ENCODE measurements at places on chromosomes 13 and 19.

GRCh38 chr19:646779-647565 is 7.3 kb downstream of the FGF22 start:
- no peak for DNase-seq

GRCh38 chr19:58154287-58154678 is 3.7 kb upstream of the ZNF329 start:
- DNase-seq = peak; percentile 7

GRCh38 chr13:113083402-113084061 is 22.1 kb upstream of the F7 start:
- no peak for DNase-seq

- no peak for DNase-seq
Measured at GRCh38 chr13:110716247-110716515, 2.7 kb downstream of the ING1 start.
